ENCODE measurements at places on chromosomes 3 and 15.

DNA sequence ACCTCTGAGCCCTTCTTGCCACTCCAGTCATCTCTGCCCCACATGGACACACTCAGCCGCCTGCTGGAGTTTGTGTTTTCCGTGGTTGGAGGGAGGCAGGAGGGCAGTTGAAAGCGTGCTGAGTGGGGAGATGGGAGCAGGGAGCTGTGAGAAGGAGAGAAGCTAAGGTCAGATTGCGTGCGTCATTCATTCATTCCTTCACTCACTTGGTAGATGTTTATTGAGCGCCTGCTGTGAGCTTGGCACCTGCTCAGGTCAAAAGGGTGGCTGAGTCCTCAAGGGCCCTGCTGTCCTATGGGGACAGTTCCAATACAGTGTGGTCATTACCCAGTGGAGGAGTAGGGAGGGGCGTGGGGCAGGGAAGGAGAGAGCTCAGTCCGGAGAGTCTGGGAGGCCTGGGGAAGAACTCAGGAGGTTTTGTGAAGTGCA, 23.5 kb downstream of the LIMD1 start:
- DNase-seq = peak; percentile 36

DNA sequence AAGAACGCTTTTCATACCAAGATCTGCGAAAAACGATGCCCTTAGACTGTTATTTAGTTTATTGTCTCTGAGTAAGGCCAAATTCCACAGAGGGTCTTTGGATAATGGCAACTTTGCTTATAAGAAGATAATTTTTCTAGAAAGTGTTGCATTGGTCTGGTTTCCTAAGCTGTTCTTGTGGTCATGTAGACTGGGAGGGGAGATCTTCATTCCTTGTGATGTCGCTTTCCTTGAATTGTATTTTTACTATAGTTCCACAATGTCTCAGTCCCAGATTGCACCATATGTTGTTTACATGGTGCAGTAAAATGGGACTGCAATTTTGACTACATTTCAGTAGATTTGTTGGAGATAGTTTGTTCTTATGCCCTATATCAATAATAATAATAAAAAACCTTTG, 28.8 kb upstream of the ST3GAL6 start:
- no peak for DNase-seq

DNA sequence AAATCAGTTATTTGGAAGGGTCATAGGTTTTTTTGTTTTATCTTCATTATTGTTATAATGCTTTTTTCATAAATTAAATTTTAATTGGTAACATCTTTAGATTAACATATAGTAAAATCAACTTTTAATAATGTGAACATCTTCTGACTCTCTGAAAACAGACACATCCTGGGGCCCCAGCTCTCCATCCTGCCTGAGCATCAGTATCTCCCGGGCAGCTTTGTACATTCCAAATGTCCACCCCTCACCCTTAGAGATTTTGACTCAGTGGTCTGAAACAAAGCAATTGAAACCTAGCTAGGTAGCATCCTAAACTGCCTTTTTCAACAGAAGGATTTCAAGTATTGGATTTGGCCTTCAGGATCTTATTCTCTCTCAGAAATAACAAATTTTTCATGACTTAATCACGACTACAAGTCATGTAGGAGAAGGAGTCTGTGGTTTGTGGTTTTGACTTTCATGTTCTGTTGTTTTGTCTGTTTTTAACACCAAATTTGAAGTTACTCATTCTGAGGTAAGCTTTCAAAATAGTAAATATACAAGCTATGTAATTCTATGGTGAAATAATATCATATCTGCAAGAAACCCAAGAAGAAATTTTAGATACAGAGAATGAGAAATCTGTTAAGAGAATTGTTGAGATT, 147.3 kb upstream of the UBE2E2 start:
- DNase-seq = no peak

- DNase-seq = no peak
Measured at GRCh38 chr15:40985541-40986330, 32.5 kb downstream of the CHAC1 start.

GRCh38 chr3:188677344-188677743, 494.4 kb upstream of the TPRG1 start:
- DNase-seq = no peak

DNA sequence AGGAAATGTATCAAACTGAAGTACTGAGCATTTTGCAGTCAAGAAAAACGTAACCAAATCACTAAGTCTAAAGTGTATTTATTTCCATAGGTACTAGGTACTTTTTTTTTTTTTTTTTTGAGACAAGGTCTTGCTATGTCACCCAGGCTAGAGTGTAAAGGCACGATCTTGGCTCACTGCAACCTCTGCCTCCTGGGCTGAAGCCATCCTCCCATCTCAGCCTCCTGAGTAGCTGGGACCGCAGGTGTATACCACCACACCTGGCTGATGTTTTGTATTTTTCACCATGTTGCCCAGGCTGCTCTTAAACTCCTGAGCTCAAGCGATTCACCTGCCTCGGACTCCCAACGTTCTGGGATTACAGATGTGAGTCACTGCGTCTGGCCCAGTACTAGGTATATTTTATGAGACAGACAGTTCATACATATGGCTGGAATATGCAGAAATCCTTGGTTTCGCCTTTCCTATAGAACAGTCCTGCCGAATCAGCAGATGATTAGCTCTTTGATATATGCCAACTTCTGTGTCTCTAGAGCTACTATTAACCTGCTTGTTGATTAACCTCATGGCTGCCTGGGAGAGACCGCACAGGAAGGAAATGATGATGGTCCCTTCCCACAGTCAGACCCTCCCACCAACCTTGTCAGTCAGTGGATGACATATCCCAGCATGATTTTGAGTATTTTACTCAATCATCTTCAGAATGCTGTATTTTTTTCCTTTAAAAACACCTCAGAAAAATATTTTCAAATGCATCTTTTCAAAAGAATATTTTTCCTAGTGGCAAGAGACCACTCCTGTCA, 32.3 kb downstream of the TMOD3 start:
- no peak for DNase-seq

DNA sequence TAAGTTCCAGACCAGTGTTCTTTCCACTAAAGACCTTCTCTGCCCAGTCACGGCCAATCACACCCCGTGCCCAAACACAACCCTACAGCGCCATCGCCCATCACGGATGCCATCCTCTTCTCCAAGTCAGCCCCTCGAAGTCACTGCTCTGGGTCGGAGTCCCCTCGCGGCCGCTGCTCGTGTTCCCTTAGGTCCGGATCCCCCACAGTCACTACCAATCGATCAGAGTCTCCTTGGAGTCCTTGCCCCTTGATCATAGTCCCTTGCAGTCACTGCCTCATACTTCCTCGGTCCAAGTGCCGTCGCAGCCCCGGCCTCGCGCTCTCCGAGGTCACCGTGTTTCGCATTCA, 461 bp downstream of the PCYT1A start:
- no peak for DNase-seq

- DNase-seq = no peak
Measured at GRCh38 chr3:64185436-64185835, 39.8 kb downstream of the PRICKLE2 start.

GRCh38 chr3:50213373-50213772, 8.3 kb downstream of the SLC38A3 start:
- DNase-seq = no peak

DNA sequence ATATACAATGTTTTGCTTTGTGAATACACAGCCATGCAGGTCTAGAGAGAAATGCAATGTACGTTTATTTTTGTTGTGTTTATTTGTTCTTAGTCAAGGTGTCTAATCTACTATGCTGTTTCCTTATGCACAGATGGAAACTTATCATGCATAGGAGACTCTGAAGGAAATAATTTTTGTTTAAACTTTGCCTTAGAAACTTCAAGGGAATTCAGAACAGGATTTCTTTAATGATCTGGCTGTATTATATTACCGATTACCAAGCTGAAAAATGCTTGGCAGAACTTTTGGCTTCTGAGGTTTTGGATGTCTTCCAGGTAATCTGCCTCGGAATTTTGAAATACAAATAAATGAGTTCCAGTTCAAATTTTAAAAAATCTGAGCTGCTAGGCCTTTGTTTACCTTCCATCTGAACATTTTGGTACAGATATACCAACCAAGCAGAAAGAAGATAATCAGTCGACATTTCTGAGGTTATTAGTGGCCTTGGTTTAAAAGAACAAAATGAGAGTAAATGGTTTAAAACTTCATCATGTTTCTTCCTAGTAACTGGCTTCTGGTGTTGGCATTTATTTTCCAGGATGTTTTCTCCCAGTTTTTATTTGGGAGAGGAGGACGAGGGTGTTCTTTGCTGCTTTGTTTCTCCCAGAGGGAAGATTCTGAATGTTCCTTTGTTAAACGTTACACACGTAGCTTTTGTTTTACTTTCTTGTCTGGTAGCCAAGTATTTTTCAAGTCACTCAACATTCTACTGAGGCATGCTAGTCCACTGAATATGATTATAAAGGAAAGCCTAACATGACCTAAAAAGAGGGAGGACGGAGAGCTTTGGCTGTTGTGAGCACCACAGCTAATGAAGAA, 421.8 kb upstream of the TBL1XR1 start:
- DNase-seq = peak; percentile 74

DNA sequence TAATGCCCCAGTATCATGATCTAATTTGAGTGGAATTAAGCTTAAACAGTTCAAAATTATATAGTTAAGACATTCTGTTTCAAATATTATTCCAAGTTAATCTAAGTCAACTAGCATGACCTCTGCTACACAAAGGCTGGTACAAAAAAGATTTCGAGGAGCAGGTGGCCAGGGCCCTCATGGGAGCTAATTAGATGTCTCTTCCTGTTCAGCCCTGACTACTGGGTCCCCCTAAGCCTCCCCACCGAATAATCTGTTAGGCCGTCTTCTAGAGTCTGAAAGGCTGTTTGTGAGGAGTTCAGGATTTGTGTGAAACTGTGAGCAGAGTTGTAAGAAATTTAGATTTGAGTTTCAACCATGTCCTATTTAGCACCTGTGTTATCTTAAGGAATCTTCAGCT, 75.4 kb downstream of the PPM1L start:
- DNase-seq = peak; percentile 61

GRCh38 chr3:108940166-108940565, 13.5 kb downstream of the GUCA1C start:
- DNase-seq = no peak

GRCh38 chr15:31325595-31326155, 960 bp upstream of the KLF13 start:
- DNase-seq = peak; percentile 92

- peak; percentile 93 for DNase-seq
Measured at GRCh38 chr15:83248151-83249029, 36.1 kb downstream of the BNC1 start.

DNA sequence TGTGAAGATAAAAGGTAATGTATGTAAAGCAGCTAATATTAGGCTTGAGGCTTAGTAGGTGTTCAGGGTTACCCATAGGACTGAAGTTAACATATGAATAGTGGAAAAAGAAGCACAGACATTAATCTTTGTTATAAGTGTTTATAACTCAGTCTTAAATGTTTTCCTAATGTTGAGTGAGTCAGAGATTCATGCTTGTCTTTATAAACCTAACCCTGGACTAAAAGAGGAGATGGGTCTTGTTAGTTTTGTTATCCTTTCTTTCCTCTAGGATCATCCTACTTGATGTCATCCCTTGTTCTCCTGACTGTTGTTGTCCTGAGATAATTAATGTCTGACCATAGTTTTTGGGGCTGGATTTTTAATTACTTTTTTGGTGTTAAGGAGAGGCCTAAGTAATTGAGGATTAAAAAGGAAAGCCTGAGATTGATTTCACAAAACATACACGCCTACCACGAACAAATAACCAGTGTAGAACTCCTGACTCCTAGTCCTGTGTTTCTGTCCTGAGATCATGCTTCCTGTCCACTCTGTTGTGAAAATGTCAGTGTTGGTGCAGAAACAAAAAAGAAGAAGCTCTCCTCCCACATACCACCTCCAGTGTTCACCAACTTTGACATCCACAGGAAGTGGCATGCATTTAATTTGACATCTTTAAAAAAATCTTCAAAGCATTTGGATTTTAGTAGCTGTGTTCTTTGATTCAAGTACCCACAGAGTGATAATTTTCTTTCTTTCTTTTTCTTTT, 8.4 kb downstream of the MITF start:
- no peak for DNase-seq

GRCh38 chr3:121836064-121836463, 1.1 kb downstream of the EAF2 start:
- no peak for DNase-seq

DNA sequence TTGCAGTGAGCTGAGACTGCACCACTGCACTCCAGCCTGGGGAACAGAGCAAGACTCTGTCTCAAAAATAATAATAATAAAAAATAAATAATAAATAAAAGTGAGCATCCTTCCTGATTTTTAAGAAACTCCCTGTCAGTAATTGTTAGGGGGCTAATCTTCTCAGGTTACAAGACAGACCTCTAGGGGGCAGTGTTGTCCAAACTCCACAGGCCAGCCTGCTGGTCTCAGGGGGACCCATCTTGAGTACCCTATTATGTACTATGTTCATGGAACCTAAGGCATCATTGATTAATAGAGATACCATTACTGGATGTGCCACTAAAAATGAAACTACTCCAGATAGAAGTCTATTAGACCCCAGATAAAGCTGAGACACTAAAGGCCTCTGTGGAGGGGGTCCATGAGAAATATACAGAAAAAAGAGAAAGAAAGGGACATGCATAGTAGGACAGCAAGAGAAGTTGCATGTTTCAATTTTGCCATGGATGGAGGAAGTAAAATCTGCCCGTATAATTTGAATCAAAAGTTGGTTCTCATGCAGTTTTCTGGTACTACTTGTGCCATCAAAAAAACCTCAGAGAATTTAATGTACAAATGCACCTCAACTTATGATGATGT, 85.5 kb upstream of the CDV3 start:
- DNase-seq = no peak

DNA sequence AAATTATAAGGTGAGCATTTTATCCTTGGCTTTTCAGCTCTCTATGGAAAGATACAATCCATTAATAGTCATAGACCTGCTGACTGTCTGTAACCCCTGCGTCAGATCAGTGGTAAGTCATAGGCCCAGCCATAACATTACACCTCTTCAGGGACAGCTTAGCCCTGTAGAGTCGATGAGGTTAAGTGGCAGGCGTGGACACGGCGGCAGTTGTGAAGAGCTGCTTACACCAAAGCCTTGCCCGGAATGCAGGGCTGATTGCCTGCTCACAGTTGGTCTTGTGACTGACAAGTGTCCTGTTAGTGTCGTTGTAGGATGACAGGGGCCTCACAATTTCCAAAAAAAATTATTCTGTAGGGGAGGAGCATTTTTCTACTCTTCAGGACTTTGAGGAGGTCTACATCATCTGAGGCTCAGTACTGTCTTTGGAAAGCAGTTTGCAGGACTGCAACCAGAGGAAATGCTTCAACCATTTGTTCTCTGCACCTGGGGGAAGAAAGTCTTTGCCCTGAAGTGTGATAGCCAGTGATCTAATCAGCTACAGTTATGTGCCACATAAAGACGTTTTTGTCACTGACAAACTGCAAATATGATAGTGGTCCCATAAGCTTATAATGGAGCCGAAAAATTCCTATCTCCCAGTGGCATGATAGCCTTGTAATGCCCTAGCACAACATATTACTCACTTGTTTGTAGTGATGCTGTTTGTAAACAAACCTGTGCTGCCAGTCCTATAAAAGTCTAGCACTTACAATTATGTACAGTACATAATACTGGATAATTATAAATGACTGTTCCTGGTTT, 14.9 kb upstream of the SELENOT start:
- no peak for DNase-seq

GRCh38 chr3:170815340-170815739, 54.7 kb downstream of the RPL22L1 start:
- peak; percentile 67 for DNase-seq

All from eye (tissue), 1 donor.